ENCODE measurements at places on chromosomes 6 and 20.
A peak's percentile ranks its signal among the peaks of the same experiment; 100 is the strongest.

GRCh38 chr20:22379472-22379871, 204.9 kb downstream of the FOXA2 start:
- DNase-seq, result no peak

- DNase-seq, result no peak
Observed at GRCh38 chr6:85865420-85866369, 223.0 kb upstream of the SYNCRIP start.

GRCh38 chr6:144896871-144897270, 611.7 kb downstream of the UTRN start:
- no peak for DNase-seq

GRCh38 chr20:56628873-56629463, at the start of gene TFAP2C:
Gene TFAP2C, plus strand, starts transcription at chr20:56629306. Its CDS starts 239 bp downstream, at chr20:56629545.
- peak; percentile 33 for DNase-seq

- DNase-seq, result peak; percentile 49
Observed at GRCh38 chr20:3420211-3420707, 12.8 kb upstream of the DNAAF9 start.

DNA sequence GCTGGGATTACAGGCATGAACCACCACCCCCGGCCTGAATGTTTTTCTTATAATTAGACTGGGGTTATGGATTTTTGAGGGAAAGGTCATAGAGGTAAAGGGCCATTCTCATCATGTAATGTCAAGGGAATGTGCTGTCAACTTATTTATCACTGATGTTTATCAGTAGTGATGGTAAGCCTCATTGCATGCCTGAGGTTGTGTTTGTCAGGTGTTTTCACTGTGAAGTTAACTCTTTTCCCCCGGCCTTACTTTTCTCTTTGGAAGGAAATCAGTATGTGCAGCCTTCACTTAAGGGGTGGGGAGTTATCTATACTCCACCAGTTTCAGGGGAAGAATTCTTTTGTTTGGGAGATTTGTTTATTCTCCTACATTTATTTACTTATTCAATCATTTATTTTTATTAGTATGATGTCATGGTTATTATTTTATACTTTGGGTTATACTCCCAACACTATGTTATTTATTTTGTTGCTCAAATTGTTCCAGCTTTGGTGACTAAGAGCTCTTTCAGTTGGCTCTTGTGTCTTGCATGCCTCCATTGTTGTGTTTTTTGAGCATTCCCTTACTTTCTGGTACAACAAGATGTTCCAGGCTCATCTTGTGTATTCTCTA, 2.8 kb upstream of the SLC17A5 start:
- DNase-seq, result no peak

- DNase-seq, result no peak
Observed at GRCh38 chr6:11921017-11921438, 91.1 kb upstream of the HIVEP1 start.

DNA sequence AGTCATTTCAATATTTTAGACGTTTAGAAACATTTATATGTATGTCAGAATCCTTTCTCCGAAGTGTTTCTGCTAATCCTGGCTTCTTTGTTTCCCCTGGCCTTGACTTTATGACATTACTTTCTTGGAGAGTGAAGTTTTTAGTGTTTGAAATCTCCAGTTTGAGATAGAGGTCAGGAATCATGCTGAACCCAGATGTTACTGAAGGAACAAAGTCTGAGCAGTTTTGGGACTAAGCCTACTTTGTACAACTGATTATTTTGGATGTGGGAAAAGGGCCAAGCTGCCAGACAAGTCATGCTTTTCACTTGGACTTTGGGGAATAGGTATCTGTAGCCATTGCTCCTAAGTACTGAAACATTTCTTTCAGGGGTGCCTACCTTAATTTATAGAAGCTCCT, 2.3 kb downstream of the RNF144B start:
- no peak for DNase-seq

DNA sequence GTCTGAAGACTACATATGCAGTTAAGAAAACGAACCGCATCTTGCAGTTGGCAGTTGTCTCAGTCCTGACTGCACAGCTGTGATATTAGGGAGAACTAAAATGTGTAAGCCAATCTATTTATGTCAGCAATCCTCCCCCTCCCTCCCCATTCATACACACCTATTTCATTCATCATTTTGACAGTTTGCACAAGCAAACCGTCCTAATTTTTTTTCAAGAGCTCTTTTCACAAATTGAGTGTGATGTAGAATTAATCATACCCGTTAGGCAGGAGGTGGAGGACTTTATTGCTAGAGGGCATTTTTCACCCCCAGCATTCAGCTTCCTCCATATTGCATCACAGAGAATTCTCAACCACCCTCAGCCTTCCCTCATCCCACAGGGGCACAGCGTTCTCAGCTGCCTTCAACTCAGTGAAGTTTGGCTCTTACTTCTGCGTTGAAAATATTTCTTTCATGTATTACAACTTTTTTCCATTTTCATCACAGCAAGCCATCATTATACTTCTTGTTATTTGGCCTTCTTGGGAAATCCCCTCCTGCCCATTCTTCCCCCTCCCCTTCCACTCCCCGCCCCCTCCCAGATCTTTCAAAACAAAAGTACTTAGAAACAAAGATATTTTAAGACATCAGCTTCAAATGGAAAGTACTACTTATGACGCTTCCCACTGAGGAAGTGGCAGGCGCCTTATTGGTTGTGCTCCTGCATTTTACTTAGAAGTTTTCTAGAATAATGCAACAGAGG, 37.5 kb downstream of the NOX3 start:
- no peak for DNase-seq

GRCh38 chr20:33103556-33103955, 24.1 kb downstream of the BPIFB4 start:
- no peak for DNase-seq

DNA sequence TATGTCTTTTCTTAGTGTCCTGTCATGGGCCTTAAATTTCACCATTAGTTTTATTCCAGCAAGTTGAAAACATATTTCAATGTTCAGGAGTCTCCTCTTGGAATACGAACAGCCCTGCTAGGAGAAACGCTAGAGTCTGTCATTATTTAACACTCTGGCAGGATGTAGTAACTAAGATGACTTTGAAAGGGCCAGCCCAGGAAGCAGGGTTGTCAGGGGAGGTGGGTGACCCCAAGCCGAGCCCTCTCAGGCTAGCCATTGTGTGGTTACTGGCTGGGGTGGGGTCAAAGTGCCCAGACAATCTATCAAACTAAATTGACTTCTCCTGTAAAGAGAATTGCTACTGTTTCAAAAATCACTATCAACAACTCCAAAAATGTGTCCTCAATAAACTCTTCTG, 67.8 kb downstream of the LY86 start:
- no peak for DNase-seq

GRCh38 chr6:37305841-37306425, 47.9 kb upstream of the RNF8 start:
- no peak for DNase-seq

DNA sequence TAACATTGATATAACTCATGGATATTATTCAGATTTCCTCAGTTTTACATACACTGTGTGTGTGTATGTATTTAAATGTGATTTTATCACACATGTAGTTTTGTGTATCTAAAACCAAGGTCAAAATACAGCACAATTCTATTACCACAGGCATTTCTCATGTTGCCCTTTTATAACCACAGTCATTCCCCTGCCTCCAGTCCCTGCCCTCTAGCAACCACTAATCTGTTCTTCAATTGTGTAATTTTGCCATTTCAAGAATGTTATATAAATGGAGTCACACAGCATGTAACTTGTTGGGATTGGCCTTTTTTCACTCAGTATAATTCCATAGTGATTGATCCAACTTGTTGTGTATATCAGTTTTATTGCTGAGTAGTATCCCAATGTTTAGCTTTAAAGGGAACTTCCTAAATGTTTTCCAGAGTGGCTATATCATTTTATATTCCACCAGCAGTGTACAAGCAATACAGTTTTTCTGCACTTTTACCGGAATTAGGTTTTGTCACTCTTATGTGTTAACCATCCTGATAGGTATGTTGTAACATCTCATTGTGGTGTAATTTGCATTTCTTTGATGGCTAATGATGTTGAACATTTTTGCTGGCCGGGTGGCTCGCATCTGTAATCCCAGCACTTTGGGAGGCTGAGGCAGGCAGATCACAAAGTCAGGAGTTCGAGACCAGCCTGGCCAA, 338.2 kb downstream of the SOX4 start:
- DNase-seq, result no peak

DNA sequence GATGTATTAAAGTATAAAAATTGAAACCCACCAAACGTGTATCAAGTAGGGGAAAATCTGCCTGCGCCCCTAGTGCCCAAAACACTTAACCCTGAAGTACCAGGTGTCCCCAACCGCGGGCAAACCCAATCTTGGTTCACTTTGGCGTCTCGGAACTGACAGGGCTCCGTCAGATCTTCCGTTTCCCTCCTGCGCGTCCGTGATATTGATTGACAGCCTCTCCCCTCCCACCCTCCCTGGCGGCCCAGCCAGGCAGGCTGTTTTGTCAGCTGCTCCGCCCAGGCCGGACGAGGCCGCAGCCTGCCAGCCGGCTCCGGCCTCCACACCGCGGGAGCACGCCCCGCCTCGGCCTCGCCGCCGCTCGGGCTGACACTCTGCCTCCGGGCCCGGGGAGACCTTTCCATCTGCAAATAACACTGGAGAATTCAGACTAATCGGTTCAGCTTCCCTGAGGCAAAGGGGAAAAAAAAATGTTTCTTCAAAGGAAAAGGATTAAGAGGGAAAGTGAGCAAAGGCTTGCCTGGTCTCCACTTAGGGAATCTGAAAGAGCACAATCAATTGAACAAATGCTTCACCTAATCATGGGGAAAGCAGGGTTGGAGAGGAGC, 234.9 kb upstream of the MCHR2 start:
- peak; percentile 51 for DNase-seq

DNA sequence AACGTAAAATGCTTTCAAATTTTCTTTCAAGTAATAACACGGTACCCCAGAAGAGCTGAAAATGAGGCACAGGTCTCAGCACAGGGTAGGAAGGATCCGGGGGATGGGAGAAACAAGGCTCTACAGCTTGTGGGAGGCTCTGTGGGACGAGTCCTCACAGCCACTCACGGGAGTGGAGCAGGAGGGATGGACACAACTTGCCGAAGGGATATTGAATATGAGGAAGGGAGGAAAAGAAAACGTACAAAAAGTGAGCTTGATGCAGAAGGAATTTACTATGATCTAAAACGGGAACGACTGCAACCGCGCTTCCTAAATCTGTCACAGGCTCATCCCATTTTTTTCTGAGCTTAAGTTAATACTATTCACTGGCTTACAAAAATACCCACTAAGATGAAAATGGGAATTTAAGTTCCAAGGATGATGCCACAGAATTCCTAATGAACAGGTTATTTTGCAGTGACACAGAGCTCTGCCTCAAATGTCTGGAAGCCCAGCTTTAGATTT, 72.9 kb downstream of the FYN start:
- no peak for DNase-seq

GRCh38 chr6:142421285-142422117, 119.7 kb downstream of the ADGRG6 start:
- no peak for DNase-seq
